ENCODE measurements at places on chromosomes 1 and 21.

- no peak for DNase-seq
Observed at GRCh38 chr1:199937661-199938060, 89.8 kb upstream of the NR5A2 start.

DNA sequence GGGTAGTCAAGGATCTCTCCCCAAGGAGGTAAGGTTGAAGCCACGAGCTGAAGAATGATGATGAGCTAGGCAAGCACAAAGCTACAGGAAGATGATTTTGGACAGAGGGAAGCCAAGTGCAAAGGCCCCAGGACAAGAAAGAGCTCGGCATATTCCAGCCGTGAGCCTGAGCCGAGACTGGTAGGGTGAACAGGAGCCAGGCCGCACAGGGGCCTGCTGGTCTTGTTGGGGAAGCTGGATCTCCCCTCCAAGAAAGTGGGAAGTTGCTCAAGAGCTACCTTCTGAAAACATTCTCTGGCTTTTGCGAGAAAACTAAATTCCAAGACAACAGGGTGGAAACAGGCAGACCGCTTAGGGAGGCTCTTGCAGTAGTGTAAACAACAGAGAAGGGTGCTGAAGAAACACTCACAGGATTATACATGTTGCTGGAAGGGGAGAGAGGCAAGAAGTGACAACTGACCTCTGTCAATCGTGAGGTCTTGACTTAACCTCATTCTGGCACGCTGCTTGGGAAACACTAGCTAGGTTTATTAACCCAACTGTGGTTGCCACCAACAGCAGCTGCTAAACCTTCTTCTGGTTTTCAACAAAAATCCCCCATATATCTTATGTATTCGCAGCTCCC lies 625.2 kb downstream of the SMYD3 start:
- no peak for DNase-seq

GRCh38 chr1:17795836-17796645 lies 40.9 kb downstream of the ACTL8 start:
- DNase-seq: no peak

DNA sequence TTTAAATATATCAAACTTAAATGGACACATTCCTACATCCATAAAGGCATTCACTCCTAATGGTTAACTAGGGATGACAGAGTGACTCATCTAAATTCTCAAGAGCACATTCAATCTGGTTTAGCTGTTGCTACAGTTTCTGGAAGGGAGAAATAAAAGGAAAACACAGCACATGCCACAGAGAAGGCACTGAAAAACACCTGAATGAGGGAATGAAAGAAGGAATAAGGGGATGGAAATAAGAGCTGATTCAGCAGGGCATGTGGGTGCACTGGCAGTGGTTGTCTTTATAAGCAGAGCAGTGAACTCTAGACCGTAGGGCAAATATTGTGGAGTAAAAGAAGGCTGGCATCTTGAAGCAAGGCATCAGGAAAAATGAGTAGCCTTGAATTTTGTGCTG lies 79.3 kb downstream of the LHX4 start:
- DNase-seq: no peak

- DNase-seq: no peak
Observed at GRCh38 chr1:6834366-6834765, 49.1 kb downstream of the CAMTA1 start.

GRCh38 chr1:101313356-101313755 lies 76.5 kb downstream of the S1PR1 start:
- DNase-seq: no peak

DNA sequence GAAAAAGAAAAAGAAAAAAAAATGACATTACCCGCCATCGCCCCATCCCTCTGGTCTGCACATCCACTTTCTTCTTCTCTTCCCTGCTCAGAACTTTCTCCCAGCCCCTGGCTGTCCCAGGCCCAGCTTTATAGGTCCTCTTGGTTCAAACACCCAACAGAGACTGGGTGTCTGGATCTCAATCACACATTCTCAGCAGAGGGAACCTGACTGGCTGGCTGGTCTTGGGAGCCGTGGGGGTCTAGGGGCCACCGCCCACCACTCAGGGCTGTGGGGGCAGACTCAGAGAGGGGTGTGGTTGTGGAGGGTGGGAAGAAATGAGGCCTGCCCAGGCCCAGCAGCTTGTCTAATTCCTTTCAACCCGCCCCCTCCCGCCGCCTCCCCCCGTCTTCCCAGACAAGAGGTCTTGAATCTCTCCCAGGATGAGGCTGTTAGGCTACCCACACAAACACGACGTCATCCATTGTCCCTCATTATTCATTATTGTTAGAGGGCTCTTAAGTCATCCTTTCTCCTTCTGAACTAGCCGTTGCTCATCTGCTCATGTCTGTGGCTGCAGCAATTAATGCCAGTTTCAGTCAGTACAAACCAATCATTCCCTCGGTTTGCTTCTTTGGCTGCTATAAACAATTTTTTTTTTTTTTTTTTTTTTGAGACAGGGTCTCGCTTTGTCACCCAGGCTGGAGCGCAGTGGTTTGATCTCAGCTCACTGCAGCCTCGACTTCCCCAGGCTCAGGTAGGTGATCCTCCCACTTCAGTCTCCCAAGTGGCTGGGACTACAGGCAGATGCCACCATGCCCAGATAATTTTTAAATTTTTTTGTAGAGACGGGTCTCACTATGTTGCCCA lies 40.6 kb upstream of the CLIC4 start:
- peak; percentile 37 for DNase-seq

- no peak for DNase-seq
Observed at GRCh38 chr1:54361342-54361741, 44.9 kb downstream of the SSBP3 start.

DNA sequence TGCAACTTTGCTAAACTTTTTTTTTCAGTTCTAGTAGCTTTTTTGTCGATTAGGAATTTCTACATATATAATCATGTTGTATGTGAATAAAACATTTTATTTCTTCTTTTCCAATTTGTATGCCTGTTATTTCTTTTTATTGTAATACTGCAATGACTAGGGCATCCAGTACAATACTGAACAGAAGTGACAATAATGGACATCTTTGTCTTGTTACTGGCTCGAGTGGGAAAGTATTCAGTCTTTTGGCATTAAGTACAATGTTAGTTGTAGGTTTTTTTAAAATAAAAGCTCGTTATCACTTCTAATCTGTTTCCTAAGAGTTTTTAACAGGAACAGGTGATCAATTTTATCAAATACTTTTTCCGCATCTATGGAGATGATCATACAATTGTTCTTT lies 9.8 kb downstream of the STPG1 start:
- DNase-seq: no peak

- DNase-seq: no peak
Observed at GRCh38 chr1:81804312-81804711, 3.6 kb downstream of the ADGRL2 start.

GRCh38 chr1:44281962-44282703 lies 68.9 kb downstream of the DMAP1 start:
- no peak for DNase-seq

- peak; percentile 34 for DNase-seq
Observed at GRCh38 chr1:235296729-235297128, 31.2 kb downstream of the ARID4B start.

DNA sequence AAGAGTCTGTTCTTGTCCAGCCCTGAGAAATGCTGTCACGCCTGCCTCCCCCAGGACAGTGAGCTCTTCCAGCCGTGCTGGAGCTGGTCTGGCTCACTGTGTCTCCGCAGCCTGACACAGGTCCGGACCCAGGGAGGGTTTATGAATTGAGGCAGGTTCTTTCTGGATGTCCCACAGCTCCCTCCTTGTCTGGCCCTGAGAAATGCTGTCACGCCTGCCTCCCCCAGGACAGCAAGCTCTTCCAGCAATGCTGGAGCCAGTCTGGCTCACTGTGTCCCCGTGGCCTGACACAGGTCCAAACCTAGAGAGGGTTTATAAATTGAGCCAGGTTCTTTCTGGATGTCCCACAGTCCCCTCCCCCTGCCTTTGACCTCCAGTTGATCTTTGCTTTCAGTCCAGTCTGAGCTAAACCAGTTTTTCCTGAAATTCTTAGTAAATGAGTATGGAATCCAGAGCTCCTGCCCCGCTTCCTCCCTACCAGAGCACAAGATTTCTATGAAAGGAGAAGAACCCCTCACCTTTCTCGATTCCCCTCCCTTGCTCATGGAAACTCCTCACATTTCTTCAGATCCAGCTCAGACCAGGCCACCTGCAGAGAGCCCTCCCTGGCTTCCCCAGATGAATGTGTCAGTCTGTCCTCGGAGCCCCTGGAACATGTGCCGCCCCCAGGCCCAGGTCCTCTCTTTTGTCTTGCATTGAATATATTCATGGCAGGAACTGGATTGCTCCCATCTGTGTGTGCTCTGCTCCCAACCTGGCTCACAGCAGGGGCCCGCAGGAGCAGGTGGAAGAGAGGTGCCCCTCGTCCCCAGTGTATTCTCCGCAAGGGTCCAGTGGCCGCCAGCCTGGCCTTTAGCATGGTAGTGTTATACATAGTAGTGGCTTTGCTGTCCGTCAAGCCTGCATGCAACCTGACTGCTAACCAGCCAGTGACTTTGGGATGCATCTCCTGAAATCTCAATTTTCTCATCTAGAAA lies 116.3 kb downstream of the EPHB2 start:
- no peak for DNase-seq

GRCh38 chr21:23541571-23541970 lies 2065.7 kb downstream of the MRPL39 start:
- no peak for DNase-seq

GRCh38 chr1:201659572-201659971 lies 120.6 kb downstream of the NAV1 start:
- DNase-seq: no peak

GRCh38 chr1:223535319-223535718 lies 130.2 kb downstream of the CAPN8 start:
- no peak for DNase-seq

DNA sequence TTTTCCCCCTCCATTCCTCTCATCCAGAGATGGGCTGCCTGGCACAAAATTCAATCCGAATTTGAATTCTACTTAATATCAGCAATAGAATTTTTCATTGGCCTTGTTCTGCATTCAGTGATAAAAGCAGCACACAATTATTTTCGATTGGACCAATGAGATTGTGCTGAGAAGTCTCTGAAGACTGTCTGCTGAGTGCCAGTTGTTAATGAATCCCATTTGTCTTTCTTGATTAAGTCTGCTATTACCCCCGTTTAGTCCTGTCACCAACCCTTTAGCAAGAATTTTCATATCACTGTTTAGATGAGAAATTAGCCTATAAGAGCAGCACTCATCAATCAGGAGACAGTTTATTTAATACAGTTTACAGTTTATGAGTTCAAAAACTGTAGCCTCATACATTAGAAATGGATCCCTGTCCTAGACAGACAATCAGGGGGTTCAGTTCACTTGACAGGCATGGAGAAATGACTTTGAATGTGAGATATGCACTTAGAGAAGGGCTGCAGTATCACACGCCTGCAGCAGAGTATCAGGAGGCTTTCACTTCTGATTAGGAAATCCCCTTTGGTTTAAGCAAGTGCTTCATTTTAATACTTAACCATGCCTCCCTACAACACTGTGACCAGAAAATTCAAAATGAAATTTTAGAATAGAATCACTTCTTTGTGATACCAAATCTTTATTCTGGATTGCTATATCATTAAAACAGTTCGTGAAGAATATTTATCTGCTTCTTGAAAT lies 304.7 kb upstream of the PTBP2 start:
- no peak for DNase-seq

DNA sequence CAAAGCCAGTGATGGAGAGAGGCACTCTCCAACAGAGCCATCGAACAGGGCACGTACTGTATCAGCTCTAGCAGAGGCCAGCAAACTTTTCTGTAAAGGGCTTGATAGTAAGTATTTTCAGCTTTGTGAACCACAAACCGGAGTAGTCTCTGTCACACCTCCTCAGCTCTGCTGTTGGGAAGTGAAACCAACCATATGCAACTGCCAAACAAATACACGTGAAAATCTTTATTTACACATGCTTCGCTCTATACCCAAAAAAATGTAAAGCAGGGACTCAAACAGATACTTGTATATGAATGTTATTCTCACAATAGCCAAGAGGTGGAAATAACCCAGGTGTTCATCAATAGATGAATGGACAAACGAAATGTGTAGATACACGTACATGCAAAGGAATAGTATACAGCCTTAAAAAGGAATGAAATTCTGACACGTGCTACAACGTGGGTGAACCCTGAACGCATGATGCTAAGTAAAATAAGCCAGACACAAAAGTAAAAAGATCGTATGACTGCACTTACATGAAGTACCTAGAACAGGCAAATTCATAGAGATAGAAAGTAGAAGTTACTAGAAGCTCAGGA lies 39.0 kb downstream of the SETD4 start:
- DNase-seq: no peak

GRCh38 chr1:19623523-19623922 lies 20.6 kb upstream of the NBL1 start:
- no peak for DNase-seq

- DNase-seq: peak; percentile 23
Observed at GRCh38 chr1:48105165-48105564, 108.0 kb upstream of the TRABD2B start.

DNA sequence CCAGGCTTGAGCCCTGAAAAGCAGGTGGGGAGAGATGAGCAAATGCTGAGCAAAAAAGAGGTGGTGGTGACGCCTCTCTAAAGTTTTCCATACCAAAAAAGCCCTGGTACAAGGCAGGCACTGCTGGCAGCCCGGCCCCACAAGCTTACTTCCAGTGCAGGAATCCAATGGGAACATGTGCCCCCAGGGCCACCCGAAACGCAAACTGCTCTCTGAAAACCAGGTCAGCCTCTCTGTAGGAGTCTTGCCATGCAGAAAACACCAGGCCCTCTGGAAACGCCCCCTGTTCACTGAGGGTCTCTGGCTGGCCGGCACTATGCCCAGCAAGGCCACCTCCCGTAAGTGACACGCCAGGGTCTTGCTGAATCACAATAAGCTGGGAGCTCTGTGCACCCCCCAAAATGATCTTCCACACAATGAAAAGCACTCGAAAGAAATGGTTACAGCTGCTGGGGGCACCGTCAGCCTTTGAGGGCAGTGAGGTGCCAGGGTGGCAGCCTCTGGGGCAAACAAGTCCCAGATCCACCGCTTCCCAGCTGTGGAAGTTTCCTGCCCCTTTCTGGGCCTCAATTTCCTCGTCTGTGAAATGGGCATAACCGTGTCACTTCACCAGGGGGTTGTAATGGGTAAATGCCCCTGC lies 170.5 kb downstream of the TOMM20 start:
- no peak for DNase-seq

- no peak for DNase-seq
Observed at GRCh38 chr21:29018540-29018939, 609 bp downstream of the RWDD2B start.

DNA sequence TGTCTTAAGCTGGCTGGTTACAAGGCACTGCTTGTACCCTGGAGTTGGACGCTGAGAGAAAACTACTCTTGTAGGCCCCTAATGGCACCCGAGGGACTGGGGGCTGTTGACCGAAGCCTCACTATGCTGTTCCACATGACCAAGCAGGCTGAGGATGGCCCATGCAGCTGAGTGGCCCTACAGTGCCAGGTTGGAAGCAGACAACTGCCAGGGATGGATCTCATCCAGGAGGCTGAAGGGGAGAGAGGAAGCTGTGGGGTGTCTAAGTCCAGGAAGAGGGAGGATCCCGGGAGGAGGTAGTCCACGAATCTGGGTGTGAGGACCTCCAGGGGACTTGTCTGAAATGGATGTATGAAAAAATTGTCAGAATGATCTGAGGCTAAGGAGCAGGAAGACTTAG lies 45.8 kb downstream of the FOXD2 start:
- no peak for DNase-seq

- DNase-seq: no peak
Observed at GRCh38 chr1:92854101-92854785, 22.4 kb downstream of the RPL5 start.

Data from common myeloid progenitor, CD34-positive (primary cell).